ENCODE measurements at places on chromosomes 5 and 9.

GRCh38 chr5:103035701-103036100 lies 84.2 kb downstream of the GIN1 start:
- no peak for DNase-seq

DNA sequence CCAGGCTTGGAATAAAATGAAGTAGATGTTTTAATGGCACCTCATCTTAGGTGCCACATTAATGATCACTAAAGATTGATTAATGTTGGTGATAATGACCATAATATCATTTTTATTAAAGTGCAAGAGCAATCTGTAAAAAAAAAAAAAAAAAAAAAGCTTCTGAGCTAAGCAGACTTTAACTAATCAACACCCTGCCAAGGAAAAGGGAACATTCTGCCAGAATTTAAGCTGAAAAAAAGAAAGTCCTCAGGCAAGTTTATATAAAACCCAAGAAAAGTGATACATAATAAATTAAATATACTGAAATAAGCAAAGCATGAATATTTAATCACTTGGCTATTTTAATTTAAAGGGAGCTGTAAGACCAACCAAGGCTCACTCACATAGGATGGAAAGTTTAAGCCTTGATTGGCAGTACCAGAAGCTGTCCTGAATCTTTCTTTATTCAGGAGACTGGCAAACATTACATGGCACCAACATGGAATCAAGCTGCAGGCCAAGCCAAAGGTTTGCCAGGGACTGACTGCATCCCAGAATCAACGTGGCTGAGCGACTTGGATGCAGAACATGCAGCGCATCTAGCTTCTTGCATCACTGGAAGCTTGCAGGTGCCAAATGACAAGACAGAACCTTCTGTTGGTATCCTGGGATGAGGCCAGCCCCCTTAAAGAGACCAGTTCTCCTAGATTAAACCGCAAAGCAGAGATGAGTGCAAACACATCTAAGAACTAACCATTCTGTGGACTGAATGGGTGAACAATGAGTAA lies 413.6 kb downstream of the ENC1 start:
- DNase-seq = no peak

GRCh38 chr5:21910731-21911130 lies 942.4 kb downstream of the CDH12 start:
- DNase-seq = no peak

DNA sequence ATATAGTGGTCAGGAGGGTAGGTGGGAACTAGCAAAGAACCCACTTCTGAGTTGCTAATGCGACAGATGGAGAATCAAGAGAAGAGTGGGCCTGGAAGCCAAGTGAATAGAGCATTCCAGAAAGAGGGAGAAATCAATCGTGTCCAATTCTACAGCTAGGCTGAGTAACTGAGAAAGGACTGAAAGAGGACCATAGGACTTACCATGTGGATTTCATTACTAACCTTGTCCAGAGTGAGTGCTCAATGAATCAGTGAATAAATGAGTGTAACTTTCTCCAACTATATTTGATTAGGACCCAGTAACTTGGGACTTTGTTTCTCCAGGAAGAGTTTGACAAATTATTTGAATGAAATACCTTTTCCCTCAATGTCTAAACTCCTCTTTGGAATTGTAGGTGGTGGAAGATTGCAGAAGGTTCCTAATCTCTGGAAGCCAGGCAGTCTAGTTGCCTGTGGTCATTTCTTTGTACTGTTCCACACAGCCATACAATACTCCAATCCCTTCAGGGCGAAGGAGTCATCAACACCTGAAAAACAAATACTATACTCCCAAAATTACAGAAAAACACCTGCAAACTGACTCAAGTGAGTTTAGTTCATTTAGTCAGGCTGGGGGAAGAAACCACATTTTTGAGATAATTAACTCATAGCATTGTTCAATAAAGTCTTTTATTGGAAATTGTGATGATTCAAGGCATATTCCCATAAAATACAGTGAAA lies 2.6 kb upstream of the F2RL1 start:
- no peak for DNase-seq

GRCh38 chr5:164300295-164300694 lies 794.9 kb downstream of the MAT2B start:
- DNase-seq = no peak

- no peak for DNase-seq
Measured at GRCh38 chr5:73654819-73655318, 28.9 kb downstream of the ARHGEF28 start.

DNA sequence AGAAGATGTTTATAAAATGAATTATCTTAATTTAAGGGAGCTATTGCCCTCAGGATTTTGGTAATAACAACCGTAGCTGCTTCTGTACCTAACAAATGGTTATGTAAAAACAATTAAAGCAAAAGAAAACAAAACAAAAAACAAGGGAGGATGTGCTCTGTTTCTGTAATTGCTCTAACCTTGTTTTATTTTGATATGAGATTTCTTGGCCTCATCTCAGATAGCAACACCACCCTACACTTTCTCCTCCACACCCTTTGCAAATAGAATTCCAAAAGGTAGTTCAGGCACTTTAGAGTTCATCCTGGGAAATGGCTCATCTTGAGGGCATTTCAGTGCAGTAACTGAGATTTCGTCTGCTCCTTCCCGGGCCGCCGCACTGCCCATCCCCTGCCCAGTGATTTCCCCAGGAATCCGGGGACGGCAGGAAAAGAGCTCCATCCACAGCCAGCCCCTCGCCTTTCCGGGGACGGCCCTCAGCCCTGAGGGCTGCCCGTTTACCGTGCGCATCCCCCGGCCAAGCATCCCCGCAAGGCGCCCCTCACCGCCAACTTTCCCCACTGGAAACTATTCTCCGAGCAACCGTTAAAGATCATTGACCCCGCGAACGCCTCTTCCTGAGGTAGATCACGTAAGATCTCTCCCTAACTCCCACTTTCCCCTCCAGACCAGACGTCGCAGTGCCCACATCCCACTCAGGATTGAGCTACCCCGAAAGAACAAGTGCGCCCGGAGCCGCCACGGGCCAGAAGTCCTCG lies 1.2 kb downstream of the FNBP1 start:
- no peak for DNase-seq

GRCh38 chr9:37342493-37342892 lies 80.0 kb upstream of the GRHPR start:
- DNase-seq = no peak

GRCh38 chr5:107813559-107813958 lies 142.8 kb upstream of the EFNA5 start:
- DNase-seq = no peak

DNA sequence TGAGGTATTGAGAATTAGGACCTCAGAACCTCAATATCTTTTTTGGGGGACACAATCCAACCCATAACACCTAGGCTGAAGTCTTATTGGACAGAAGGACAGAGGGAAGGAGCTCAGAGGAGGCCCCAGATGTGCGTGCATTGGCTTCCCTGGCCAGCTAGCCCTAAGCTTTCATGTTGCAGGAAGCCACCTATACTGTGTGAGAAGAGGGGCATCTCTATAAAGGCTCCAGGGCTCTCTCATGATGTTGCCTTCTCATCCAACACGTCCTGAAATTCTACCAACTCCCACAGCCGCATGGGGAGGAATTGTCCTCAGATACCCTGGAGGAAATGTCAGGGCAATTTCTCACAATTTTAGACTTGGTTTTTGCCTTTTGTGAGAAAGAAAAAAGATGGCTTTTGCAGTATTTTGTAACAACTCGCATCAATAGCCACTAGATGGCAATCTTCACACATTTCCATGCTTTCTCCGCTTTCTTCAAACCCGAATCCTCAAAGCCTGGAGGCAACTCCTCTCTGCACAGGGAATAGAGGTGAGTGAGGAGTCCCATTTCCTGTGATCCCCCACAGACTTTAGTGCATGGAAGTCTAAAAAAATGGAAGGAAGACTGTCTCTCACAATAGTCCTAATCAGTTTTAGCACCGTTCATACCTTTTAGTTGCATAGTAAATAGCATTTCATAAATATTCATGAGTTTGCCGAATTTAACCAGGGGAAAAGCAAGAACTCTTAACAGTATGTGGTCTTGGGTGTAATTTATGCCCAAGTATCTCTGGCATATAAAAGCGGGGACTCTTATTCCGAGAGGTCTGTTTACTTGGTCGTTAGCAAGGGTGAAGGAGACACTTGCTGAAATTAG lies 7.4 kb upstream of the PPP3R2 start:
- DNase-seq = no peak

DNA sequence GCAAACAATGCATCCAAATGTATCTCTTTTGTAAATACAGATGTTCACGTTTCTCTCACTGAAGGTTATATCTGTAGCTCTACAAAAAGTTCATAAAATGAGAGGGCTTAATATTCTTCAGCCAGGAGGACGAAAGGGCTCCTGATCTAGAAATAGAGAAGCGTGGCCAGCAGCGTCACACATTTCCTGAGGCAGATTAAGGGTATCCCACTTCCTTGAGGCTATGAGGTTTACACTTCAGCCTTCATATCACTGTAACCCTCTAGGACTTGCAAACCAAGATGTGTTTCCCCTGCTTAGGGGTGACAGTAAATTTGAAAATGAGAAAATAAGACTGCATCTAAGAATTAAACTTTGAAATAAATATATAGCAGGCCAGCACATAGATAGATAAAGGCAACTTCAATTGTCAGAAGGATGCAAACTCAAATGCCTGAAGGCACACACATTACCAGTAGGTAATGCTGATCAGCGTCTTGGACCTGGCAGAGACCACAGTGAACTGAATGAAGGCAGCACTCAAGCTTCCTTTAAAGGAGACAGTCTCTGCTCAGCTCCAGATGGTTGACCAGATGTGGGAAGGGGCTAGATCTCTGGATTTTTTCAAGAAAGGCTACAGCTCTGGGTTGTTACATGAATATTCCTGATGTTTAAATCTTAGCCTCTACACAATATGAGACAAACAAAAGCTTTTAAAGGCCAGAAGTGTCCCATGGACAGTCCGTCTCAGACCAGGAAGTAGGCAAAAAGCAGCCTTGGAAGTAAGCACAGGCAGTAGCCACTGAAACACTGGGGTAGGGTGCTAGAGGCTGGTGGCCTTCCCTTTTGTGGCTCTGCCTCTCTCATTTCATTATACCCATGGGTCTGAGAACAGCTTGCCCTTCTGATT lies 197.7 kb downstream of the MCTP1 start:
- no peak for DNase-seq

- no peak for DNase-seq
Measured at GRCh38 chr5:105812304-105812703, 1858.4 kb downstream of the EFNA5 start.

DNA sequence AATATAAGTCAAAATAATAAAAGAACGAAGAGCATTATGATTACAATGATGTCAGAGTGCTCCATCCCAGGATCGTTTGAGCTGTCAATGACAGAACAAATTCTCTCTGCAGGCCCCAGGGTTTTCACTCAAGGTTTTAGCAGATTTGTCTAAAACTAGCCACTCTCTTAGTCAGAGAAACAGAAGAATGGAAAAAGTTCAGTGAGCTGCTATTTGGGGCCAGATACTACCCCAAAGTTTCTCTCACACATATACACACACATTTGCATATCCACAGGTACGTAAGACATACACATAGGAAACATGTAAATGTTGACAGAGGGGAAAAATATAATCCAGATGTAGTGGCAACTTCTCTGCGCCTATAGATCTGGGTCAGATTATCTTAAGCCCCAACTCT lies 76.3 kb upstream of the SEMA6A start:
- DNase-seq = no peak

DNA sequence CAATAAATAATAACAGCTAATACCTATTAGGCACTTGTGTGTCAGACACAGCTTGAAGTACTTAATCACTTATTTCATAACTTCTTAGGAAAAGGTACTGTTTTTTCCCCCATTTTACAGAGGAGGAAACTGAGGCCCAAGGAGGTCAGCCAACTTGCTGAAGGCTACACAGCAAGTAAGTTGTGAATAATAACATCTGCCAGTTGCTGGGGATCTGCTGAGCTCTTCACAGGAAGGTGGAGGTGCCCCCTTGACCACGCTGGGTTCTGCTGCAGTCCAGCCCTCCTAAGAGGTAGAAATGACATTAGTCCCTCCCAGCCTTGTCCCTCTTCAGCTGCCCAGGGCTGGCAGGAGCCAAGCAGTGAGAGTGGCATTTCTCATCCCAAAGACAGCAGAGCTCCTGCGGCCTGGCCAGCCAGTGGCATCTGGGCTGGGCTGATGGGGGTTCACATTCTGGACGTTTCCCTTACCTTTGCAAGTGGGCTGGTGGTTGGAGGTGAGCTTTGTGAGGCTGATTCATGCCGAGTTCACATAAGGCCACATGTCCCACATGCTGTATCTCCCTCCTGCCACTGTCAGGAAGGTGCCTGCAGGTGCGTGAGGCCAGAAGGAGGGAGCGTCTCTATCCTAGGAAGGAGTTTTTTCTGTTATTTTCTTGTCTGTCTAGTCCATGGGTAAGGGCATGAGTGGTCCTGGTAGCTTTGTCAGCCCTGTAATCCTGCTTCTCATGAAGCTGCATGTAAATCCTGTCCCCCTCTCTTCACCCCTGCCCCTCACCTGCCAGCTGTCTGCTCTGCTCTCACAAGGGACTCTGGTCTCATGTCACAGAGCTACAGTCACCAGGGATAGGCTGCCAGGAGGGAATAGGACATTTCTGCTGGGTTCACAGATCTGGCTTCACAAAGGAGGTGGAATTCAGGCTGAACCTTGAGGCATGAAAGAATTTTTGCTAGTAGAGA lies 171.7 kb downstream of the MACROH2A1 start:
- DNase-seq = no peak

DNA sequence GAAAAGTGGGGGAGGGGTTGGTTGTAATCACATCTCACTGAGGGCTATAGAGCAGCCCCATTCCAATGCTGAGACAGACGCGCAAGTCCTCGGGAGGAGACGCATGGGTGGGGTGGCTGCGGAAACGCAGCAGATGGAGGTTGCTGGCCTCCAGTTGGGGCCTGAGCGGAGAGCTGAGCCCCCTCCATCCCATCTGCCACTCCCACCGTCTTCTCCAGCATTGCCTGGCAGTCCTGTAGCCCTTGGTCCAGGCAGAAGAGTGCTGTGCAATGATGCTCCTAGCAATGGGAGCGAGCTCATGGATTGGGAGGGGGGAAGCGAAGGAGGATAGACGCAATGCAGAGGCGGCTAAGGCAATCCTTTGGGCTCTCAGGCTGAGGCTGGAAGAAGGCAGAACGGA lies 79.4 kb upstream of the GLRA1 start:
- DNase-seq = no peak

DNA sequence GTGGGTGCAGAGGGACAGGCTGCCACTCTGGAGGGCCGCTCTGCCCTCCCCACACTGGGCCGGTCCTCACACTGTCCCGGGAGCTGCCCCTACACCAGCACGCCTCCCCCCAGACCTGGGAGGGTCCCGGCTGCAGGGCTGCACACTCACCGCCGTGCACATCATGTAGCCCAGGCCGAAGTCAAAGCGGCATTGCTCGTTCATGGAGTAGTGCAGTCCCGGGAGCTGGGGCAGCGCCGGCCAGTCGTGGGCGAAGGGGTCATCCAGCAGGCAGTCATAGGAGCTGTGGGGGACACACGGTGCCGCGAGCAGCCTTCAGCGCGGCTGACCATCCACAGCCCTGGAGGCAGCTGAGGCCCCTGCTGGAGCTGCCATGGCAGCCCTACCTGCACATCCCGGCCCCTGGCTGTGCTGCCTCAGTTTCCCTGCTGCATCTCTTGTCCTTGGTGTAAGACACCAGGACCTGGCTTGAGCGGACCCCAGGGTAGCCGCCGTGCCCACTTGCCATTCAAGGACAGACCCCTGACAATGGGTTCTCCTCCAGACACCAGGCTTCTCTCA lies 93.2 kb downstream of the ZNF354C start:
- DNase-seq = no peak

Data from activated CD8-positive, alpha-beta memory T cell treated with anti-CD3 and anti-CD28 coated beads for 1 hour (primary cell).